Mesenteric fat pad (tissue), 1 donor: ENCODE measurements at places on chromosomes 5 and 9.

- DNase-seq = no peak
Measured at GRCh38 chr5:94184870-94185269, 433.5 kb downstream of the KIAA0825 start.

DNA sequence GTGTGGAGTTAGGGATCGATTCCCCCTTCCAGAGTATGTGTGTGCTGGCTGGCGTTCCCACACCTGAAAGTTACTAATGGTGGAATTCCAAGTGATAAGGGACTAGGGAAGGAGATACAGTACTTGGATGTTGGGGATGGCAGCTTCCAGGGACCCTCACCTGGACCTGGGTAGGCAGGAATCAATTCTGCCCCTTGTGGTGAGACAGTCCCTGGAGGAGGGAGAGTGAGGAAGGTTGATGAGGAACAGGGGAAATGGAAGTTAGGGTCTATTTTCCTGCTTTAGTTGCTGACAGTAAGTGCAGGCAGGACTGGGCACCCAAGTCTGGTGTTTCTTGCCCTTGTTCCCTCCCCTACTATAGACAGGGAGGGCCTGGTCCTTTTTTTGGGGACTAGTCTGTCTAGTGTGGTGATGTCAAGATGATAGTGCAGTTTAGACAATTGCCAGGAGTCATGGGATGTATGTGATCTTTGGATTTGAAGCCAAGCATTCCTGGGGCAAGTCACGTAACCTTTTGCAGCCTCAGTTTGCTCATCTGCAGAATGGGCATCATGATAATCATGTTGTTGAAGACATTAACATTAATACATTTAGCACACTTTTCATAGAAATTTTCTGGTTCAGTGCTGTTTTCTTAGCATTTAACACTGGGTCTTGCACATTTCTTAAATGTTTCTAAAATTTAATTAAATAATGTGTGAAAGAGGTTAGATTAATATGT, 51.7 kb downstream of the DAB2IP start:
- DNase-seq = no peak

DNA sequence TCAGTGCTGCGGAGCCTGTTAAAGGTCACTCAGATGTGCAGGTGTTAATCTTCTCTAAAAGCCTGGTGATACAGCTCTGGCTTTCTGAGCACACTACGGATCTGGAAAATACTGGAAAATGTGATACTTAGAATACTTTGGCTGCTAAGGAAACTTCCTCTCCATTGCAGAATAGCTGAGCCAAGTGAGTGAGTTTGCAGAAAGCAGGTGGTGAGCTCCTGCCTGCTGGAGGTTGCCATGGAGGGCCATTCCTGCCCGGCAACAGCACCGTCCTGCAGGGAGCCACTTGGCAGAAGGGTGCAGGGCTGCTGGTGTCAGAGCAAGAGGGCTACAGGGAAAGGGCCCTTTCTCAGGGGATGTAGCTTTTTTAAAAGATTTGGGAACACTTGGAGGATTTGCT, 40.7 kb downstream of the SECISBP2 start:
- peak; percentile 53 for DNase-seq

DNA sequence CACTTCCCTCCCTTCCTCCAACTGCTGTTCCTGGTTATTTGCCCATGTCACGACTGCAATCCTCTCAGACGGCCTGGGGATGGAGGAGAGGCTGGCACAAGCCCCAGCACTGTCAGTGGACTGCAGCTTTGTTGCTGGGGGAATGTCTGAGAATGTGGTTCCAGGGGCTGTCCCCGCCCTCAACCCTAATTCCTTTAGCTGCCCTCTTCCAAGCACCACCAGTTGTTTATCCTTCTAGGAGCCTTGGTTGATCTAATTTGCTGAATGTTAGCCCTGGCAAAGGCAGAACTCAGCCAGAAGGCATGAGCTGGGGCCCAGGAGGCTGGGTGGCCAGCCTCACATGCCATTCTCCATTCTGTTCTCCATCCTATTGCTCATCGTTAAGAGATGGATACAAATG, 51.6 kb downstream of the ADAM19 start:
- DNase-seq = no peak

DNA sequence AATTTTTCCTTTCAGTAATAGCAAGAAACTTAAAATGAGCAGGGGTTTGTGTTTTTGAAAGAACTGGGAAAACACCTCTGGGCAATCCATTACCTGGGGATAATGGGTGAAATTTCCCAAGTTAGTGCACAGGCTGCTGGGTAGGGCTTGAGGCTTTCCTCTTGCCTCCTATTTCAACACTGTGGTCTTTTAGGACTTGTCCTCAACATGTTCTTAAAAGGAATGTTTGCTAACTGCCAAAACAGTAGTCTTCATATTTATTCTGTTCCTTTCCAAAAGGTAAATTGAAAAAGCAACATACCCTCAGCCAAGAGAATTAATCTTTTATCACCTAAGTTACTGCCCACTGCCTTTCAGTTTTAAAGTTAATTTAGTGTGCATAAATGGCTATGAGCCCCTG, 158.3 kb upstream of the CCDC152 start:
- no peak for DNase-seq

- DNase-seq = no peak
Measured at GRCh38 chr9:101029315-101030085, 973 bp downstream of the PLPPR1 start.

- no peak for DNase-seq
Measured at GRCh38 chr5:42268630-42269029, 154.6 kb upstream of the GHR start.

GRCh38 chr5:121182788-121183490, 668.7 kb upstream of the FTMT start:
- no peak for DNase-seq

DNA sequence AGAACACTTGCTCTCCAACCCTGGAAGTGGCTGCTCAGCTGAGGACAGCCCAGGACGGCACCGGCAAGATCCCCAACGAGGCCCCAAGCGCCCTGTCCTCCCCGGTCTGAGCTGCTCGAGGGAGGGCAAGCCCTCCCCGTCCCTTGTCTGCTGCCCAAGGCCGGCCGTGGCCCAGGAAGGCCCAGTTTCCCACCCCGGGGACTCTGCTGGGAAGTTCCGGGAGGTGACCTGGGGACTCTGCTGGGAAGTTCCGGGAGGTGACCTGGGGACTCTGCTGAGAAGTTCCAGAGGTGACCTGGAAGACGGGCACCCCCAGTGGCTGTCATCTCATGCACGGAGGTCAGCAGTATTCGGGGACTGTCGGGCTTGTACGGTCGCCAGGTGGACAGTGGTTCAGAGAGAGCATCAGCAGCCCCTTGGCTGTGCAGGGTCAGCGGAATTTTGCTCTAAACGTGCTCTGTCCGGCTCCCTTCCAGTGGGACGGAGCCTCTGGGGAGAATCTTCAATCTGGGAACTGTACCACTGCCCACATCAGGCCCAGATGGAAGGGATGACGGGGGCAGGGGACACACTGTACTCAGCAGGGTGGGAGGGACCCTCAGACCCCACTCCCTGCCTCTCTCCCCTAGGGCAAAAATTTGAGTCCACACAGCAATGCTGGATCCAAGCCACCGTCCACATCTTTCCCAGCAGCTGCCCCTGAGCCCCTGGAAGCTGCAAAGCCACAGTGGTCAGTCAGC, 7.2 kb downstream of the NACC2 start:
- no peak for DNase-seq

- no peak for DNase-seq
Measured at GRCh38 chr5:180901319-180902009, 2.5 kb downstream of the BTNL8 start.

DNA sequence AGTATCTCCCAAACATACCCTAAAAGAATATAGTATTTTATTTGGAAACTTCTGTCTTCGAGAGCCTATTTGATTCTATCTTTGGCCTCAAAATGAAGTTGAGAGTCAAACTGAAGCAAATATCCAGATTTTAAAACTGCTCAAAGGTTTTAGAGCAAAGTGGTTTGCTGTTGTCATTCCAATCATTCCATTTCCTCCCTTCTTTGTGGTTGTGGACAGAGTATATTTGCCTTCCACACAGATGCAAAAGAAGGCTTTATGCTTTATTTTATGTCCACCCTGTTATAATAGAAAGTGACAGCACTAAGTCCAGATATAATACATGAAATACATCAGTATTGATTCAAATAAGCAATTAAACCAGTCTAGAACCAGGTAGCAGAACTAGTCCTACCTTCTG, 12.4 kb downstream of the GZMK start:
- DNase-seq = no peak

DNA sequence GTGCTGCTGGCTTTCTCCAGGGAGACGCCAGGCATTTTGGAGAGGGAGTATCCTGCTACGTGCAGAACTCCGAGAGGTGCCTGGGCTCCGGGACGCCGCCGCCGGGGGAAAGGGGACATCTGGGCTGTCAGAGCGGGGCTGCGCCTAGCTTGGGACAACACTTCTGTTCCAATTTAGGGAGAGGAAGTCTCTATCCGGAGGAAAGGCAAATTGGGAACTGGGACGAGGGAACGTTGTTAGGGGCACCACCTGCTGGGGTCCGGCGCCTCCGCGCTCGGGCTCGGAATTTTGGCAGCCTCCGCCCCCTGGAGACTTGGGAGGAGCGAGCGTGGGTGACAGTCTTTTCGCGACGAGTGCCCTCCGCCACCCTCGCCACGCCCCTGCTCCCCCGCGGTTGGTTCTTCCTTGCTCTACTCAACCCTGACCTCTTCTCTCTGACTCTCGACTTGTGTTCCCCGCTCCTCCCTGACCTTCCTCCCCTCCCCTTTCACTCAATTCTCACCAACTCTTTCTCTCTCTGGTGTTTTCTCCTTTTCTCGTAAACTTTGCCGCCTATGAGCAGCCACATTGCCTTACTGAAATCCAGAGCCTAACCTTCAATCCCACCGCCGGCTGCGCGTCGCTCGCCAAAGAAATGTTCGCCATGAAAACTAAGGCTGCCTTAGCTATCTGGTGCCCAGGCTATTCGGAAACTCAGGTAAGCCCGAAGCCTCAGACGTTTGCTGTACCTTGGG, 1.6 kb downstream of the TSLP start:
- DNase-seq = peak; percentile 91

- DNase-seq = no peak
Measured at GRCh38 chr9:95736891-95737522, 138.5 kb upstream of the ERCC6L2 start.

- no peak for DNase-seq
Measured at GRCh38 chr5:112854651-112855050, 6.4 kb upstream of the SRP19 start.

GRCh38 chr9:128555180-128555721, 2.9 kb downstream of the SPTAN1 start:
- no peak for DNase-seq

DNA sequence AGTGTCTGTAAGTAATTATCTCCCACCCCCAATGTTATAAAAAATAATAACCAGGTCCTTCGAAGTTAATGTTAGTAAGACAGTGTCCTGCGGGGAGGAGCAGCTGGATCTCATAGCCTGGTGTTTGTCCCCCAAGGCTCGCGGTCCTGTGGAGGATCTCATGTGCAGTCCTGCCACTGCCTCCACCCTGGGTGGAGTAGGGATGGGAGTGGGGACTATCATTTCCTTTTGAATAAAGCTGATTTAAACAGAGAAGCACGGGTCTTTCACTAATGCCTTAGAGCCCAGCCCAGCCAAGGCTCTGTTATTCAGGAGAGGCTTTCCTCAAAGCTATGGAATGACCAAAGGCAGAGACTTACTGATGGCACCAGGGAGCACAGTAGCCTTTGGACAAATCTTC, 40.2 kb downstream of the SUB1 start:
- no peak for DNase-seq

DNA sequence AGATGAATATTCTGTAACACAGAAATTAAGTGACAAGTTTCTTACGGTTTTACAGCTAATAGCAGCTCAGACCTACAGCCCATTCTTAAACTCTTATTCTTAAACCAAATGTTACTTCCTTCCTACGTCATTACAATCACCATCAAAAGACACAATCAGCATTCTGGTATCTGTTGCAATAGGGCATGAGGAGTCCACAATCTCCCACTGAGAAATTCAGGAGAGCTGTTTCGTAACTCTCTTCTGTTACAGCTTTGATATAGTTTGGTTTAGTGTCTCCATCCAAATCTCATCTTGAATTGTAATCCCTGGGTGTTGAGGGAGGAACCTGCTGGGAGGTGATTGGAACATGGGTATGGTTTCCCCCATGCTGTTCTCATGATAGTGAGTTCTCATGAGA, 163.4 kb downstream of the GAS1 start:
- no peak for DNase-seq

GRCh38 chr5:145362266-145362665, 472.9 kb downstream of the PRELID2 start:
- DNase-seq = no peak

- no peak for DNase-seq
Measured at GRCh38 chr9:133148199-133149129, 15.2 kb downstream of the GBGT1 start.

GRCh38 chr9:12716823-12717600, 23.8 kb downstream of the TYRP1 start:
- DNase-seq = no peak

DNA sequence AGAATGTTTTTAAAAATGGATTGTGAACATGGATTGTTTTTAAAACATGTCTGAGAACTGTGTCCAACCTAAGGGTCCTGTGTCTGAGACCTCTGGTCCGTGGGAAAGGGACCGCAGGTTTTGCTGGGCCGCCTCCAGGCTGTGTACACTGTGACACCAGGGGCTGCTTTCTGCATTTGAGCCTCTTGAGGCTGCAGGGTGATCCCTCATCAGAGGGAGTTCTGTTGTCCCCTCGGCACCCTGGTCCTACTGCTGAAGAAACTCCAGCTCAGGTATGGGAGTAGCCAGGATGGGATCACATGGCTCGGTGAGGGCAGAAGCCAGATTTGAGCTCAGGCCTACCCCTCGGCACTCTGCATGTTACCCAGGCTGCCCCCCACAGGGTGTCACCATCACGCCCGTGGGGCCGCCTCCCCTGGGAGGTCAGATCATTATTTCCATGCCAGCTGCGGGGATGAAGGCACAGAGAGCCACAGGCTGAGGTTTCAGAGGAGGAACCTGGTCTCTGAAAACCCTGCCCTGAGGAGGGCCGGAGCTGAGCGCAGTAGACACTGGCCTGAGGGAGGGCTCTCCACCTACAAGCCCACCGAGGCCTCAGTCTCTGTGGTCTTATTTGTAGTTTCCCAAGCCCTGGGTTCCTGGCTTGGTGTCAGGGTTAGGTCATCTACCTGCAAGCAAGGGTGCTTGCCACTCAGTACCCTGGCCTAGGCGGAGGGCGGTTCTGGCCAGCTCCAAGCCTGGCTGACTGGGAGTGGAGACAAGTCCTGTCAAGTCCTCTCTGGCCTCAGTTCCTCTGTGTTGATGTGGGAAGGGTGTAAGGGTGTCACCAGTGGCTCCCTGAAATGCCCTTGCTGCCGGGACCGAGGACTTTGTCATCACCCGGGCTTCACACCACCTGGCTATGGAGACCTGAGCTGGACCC, 2.8 kb downstream of the PRR7 start:
- DNase-seq = no peak

DNA sequence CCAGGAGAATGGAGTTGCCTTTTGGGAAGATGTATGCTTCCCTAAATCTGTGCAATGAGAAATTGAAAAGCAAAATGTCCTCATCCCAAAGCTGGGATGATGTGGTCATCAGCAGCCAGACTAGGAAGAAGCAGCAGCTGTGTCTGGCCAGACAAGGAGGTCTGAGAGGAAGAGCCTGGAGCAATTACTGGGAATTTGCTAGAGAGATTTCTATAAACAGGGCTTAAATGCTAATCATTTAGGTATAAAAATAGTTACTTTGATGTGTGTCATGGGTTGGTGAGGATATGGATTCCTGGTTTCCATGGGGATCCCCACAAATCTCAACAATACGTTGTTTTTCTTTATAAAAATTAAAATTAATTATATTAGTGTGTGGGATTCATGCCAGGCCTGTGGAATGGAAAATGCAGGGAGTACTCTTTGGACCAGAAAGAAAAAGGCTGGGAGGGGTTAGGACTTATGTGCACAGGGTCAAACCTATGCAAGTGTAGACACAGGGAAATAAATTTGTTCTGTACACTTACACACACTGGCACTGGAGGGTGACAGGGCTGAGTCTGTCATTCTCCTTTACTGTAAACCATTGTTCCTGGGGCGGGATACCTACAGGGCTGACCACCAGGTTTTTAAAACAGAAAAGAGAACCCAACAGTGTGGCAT, 58.7 kb upstream of the TRPC7 start:
- DNase-seq = no peak
